ENCODE measurements at places on chromosomes 3 and 15.

DNA sequence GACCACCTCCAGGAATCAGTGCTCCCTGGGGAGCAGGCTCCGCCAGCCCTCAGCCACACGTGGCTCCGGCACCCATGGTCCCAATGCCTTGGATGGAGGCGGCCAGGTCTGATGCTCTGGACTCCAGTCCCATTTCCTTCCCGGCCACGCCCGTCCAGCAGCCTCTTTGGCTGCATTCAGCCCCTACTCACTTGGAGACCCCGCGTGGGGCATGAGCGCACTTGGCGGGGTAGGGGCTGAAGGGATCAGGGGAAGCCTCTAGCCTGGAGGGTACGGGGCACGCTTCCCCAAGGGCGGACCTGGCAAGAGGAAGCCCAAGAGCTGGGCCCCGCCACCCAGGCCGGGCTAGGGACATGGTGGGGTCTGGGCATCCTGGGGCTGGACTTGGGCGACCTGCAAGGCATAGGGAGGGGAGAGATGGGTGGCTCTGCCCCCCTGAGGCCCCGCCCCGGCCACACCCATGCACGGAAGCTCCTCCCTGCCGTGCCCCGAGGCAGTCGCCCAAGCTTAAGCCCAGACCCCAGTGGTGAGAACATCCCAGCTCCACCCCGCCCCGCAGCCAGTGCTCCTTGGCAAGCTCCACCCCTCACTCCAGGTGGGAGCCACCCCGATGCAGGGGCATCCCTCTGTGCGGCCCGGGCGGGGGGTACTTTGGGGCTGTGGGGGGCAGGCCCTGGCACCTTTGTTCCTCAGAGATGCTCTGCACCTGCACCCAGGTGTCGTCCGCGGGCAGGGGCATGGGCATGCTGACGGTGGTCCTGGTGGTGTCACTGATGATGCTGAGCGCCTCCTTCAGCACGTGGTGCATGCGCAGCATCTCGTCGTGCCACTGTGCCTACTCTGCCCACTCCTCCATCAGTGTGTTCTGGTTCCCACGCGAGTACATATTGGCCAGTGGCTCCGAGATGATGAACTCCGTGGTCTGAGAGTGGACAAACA, 163.5 kb downstream of the GOLGA6L4 start:
- no peak for DNase-seq

- no peak for DNase-seq
These were observed 10.6 kb downstream of the ST6GAL1 start for GRCh38 chr3:186940967-186941366.

DNA sequence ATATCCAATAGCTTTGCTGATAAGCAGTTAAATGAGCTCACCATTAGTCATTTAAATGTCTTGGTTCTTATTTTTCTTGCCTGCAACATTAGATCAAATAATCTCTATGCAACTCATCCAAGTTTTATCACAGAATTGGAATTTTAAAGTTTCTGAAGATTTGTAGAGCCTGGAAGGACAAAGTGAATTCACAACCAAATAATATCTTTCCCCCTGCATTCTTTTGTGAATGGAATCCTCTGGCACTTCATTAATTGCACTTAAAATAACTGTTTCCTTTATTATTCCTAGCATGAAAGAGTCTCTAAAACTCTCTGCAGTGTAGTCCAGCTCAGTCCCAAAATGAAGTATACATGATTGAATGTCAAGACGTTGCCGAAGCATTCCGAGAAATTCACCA, 345.6 kb upstream of the TGFBR2 start:
- no peak for DNase-seq

DNA sequence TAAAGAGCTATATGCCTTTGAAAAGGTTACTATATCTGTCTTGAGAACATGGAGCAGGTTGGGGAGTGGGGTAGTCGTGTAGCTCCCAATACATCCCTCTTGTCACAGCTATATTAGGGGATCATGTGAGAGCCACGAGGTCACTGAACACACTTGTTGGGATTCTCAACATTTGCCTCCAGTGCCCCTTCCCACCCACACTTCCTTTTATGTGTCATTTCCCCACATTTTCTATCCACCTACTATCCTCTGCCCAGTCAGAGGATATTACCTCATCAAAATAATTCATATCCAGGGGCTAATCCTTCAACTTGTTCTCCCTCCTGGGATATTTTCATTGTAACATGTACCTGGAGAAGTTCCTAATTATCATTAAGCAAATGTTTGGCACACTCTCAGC, 85.0 kb downstream of the CYP19A1 start:
- no peak for DNase-seq

DNA sequence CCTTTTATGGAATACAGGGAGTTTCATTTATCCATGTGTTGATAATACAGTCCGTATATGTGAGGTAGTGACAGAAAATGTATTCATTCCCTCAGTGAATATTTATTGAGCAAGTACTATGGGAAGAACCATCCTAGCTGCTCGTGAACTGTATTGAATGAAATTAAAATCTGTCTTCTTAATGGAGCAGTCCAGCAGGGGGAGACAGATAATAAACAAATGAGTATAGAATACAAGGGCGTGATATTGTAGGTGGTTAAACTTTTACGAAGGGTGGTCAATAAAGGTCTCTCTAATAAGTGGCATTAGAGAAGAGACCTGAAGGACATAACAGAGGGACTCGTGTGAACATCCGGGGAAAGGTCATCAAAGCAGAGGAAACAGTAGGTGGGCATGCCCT, 62.7 kb upstream of the OSTN start:
- no peak for DNase-seq

- DNase-seq, result peak; percentile 43
These were observed 259.0 kb downstream of the MECOM start for GRCh38 chr3:169404520-169404890.

DNA sequence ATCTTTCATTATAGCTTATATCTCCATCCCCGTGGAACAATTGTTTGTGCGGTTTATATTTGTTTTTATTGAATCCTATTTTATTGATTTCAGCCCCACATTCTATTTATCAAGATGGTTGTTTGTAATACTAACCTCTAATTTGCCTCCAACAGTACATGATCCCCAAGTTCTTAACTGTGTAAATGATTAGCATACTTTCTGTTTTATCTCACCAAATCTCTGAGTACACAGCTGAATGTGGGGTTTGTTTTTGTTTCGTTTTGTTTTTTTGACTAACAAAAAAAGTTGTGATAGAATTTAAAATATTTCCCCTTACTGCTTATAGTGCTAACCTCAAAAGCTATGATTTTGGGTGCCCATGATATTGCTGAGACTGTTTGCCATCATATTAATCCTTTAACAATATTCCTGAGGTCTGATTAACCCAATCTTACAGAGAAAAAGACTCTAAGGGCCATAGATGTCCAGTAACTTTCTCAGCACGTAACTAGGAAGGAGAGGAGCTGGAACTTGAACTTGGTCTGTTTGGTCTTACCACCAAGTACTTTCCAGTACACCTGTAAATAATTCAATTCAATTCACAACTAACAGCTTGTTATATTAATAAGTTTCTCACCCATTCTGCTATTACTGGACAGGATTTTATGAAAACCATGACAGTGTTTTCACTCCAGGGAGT, 789.8 kb downstream of the TUSC7 start:
- no peak for DNase-seq

DNA sequence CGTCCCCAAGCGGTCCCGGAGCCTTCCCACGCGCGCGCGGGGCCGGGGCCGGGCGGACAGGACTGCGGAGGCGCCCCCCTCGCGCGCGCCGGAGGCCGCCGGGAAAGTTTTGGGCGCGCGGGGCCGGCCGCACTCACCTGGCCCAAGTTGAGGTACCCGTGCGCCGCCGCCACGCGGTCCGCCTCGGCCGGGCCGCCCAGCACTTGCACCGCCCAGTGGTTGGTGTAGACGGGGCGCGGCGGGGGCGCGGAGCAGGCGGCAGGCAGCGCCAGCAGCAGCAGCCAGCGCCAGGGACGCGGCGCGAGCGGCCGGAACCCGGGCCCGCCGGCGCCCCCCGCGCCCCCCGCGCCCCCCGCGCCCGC, 289 bp downstream of the PCSK6 start:
- peak; percentile 74 for DNase-seq

GRCh38 chr3:131538968-131539367, 36.2 kb upstream of the MRPL3 start:
- DNase-seq, result no peak

- DNase-seq, result no peak
These were observed 2.7 kb downstream of the TTC21A start for GRCh38 chr3:39110041-39110639.

DNA sequence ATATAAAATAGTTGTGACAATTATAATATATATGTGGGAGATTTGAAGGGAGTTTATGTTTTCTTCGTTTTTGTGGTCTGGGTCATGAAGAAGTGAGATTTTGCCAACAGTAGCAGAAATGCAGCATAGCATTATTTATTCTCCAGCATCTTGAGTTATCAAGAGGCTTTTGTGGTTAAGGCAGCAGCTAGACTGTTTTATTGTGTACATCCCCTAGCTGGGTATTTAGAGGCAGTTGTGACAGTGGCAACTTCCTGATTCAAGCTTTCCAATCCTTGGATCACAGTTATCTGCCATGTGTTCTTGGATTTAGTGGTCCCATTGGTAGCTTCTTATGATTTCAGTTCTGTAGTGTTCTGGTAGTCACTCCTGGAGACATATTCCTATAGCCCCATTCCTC, 29.0 kb downstream of the ARIH1 start:
- DNase-seq, result no peak

- no peak for DNase-seq
These were observed 883 bp downstream of the RTP4 start for GRCh38 chr3:187369089-187369447.

- DNase-seq, result no peak
These were observed 411 bp upstream of the PPP2R3A start for GRCh38 chr3:135965129-135965505.

GRCh38 chr15:64824929-64825430, 467 bp downstream of the PIF1 start:
- peak; percentile 34 for DNase-seq
